Amniotic epithelial cell (primary cell): ENCODE measurements at places on chromosomes 2 and 18.

- no peak for DNase-seq
Measured at GRCh38 chr2:176285321-176285720, 16.1 kb downstream of the MTX2 start.

- DNase-seq, result peak; percentile 14
Measured at GRCh38 chr2:8009010-8009597, 672.8 kb upstream of the ID2 start.

DNA sequence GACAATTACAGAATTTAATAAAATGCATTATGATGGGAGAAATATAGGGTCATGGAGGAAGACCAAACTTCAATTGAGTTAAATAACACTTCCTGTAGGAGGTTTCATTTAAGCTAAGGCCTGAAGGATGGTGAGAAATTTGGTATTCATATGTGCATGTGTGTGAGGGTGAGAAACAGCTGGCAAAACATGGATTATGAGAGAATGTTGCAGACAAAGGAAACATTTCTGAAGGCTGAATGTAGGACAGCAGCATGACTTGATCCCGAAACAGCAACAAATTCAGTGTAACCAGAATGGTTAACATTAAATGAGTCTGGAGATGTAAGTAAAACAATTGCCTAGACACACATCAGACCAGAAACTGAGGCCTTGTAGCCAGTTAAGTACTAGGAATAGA is 630.8 kb downstream of the NR4A2 start:
- DNase-seq, result no peak

DNA sequence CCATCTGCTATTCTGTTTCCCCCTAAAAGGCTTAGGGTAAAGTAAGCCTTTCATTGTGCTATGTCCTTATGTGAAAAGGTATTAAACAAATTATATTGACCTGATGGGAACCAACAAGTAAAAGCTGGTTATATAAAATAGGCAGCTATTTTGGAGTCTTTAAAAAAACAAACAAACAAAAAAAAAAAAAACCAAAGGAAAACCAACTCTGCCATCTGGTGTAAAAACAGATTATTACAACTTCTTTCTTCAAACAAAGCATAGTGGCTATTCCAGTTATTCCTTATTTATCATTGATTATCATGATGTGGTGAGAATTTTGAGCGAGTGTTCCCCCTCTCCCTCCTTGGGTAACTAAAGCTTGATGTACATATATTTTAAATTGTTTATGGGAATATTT is 122.3 kb upstream of the FHL2 start:
- peak; percentile 17 for DNase-seq

- DNase-seq, result peak; percentile 3
Measured at GRCh38 chr2:170052151-170052550, 125.8 kb upstream of the MYO3B start.

DNA sequence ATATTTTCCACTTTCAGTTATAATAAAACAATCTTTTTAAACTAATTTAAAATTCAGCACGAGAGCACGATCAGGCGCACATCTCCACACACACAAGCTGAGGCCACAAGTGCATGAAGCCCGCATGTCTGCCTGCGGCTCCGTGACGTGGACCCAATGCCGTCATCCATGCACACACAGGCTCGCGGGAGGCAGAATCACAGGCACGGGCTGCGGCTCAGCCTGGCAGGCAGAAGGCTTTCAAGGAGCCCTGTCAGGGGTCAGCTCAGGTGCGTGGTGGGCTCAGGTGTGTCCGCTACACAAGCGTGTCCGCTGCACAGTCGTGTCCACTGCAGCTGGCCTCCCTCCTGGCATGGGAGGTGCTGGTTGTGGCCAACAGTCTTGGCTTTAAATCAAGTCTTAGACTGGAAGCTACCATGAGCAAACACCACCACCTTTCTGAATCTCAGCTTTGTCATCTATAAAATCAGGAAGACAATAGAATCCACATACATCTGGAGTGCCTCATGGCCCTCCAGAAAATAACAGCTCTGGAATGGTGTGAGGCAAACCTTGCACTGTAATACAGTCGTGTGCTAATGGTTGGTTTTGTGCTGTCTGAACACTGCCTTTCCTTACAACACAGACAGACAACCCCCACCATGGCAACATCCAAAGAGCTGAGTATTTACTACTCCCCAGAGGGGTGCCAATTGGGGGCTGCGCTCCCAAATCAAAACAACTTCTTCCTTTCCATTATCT is 210.1 kb downstream of the NDUFA10 start:
- no peak for DNase-seq

DNA sequence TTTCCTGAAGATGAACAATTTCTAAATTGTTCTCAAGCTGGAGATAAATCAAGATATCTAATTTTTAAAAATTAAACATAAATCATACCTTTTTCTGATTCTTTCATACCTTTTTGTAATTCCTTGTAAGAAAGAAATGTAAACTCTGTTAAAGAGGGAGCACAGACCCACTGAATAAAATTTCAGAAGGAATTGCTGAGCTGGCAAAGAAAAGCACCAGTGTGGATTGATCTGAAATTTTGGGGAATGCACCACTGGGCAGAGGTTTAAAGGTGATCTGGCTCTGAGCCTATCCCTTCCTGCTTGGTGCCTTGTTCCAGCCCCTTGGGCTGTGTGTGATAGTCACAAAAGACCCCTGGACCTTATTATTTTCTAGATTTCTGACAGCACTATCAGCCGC is 118.3 kb upstream of the THSD7B start:
- no peak for DNase-seq

DNA sequence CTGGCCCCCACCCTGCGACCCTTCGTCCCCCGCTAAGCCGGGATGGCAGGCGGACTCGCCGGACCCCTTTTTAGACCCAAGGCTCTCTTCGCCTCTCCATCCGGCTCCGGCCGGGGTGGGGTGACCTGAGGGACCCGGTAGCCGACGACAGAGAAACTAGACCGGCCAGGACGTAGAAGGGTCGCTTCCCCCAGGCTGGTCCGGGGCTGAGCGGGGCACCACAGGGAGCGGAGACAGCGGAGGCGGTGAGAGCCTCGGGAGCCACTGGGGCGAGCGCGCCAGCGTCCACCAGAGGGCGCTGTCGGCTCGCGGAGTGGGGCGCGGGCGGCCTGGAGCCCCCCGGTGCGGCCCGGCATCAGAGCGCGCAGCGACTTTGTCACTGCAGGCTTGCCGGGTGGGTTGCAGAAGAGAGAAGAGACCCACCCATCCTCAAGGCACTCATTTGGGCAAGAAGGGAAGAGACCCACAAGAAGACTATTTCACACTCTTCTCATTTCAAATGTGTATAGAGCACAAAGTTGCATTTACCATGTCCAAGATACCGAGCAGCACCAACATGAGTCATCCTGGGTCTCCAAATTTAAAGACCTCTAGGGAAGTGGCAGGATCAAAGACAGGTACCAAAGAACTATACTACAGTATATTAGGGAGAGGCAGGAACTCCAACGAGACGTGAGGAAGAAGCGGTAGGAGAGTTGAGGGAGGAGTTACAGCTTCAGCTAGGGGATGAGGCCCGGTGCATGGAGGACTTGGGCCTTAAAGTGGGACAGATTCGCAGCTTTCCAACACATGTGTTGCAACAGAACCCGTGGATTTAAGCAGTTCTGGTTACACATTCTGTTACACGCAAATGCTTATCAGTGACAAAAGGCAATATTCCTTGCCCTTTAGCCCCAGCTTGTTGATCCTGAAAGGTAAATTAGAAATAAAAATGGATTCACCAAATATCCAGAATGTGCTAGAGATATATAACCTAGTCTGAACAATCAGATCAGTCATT is 7.6 kb upstream of the PRKCE start:
- no peak for DNase-seq

- no peak for DNase-seq
Measured at GRCh38 chr2:121890041-121890440, 134.6 kb downstream of the TSN start.

DNA sequence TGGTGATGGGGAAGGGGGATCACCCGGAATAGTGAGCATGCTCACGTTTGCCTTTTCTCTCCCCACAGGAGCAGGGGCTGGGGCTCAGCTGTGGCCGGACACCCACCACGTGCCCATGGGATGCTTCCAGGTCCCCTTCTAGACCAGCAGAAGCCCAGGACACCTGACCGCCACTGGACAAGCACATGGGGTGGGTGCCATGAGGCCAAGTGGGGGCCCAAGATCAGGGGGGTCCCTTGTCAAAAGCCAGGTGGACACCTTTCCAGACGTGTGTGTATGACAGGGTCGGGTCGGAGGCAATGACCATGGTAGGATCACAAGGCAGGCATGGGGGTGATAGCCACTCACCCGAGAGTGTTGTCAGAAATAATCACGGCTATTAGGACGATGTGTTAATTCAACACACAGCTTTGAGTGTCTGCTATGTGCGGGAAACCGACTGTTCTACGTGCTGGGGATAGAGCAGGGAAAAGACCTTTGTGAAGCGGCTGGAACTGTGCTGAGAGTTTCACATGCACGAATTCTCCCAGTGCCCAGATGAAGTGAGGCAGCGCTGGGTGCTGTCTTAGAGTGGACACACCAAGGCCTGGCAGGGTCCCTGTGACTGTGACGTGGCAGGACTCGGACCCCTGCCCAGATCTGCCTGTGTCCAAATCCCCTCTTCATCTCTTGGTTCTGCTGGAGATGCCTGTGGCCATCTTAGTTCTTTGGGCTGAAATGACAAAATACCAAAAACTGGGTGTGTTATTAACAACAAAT is 244.7 kb downstream of the NDUFA10 start:
- DNase-seq, result no peak

DNA sequence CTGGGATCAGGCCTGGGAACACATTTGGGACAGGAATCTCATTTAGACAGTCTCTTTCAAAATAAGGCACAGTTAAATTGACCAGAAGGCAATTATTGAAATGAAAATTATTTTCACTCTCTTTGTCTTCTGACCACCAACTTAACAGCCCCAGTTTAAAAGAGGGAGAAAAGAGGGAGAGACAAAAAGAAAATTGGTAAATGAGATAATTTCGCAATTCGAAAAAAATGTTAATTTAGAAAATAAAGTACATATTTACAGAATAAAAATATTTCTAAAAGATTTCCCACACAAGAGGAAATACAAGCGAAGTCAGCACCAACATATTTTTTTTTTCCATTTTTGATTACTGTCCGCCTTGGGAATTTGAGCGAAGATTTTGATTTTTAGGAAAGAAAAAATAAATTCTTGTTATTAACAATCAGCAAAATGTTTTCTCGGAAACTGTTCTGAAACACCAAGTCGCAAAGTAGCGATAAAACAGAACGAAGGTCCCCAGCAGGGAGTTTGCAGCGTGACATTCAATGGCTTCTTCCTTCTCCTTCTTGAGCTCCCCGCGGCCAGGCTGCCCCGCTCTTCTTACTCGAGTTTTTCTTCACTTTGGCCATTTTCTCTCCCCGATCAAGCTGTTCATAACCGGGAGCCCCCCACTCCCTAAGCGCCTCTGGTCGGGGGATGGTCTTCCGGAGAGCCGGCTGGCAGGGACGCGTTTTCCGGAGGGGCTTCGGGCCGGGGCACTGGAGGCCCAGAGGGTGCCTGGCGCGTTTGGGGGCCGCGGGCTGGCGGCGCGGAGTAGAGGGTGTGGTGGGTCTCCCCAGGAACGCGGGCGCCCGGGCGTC is 5.0 kb downstream of the SP9 start:
- no peak for DNase-seq

GRCh38 chr2:64354857-64355680 is 98.9 kb upstream of the LGALSL start:
- DNase-seq, result peak; percentile 74

GRCh38 chr2:153667475-153667874 is 188.9 kb upstream of the RPRM start:
- no peak for DNase-seq

GRCh38 chr18:79872527-79873444 is 75.0 kb downstream of the KCNG2 start:
- peak; percentile 44 for DNase-seq

GRCh38 chr2:236302555-236302954 is 38.3 kb upstream of the ASB18 start:
- no peak for DNase-seq

GRCh38 chr18:37452682-37453385 is 112.8 kb downstream of the CELF4 start:
- DNase-seq, result peak; percentile 16

DNA sequence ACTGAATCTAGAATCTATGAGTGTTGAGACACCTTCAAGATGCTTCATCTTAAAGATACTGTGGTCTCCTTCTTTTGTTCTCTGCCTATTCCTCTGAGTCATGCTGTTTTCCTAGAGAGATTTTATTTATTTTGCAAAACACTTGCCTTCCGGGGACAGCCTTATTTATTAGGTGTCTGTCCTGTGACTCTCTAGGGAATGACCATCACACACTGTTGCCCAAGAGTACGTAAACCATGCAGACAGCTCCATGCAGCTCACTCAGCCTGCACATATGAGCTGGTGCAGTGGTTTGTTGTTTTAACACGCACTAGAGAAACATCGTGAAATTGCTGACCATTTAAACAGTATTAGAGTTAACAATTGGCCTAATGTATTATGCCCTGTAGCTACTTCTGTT is 12.4 kb upstream of the ADCYAP1 start:
- DNase-seq, result no peak

- no peak for DNase-seq
Measured at GRCh38 chr2:206160125-206160806, 571 bp downstream of the EEF1B2 start.

- no peak for DNase-seq
Measured at GRCh38 chr2:7508296-7508943, 591.2 kb downstream of the RNF144A start.

- DNase-seq, result peak; percentile 8
Measured at GRCh38 chr18:68937029-68937599, 139.2 kb downstream of the CCDC102B start.

GRCh38 chr2:107412981-107413380 is 413.7 kb upstream of the RGPD4 start:
- DNase-seq, result peak; percentile 14

- no peak for DNase-seq
Measured at GRCh38 chr18:5710235-5710634, 166.4 kb upstream of the EPB41L3 start.

DNA sequence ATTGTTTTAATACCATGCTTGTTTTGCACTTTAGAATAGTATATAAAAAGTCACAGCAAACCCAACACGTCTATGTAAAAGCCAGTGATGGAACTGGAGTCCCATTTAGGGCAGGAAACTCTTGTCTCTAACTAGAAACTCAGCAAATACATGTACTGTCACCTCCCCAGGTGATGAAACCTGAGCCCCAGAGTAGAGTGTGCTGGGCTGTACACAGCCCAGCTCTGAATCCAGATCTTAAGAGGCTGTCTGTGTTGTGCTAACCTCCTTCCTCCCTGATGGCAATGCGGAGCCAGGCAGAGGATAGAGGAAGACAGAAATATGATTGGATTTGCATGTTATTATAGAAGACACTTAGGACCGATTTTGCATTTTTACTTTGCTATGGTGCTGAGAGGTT is 317.5 kb upstream of the TRIB2 start:
- no peak for DNase-seq

- DNase-seq, result no peak
Measured at GRCh38 chr2:175151791-175152190, 16.2 kb downstream of the ATF2 start.

GRCh38 chr2:218755198-218755566 is 26.8 kb upstream of the CYP27A1 start:
- DNase-seq, result no peak

GRCh38 chr18:52045946-52046675 is 293.9 kb upstream of the DCC start:
- DNase-seq, result no peak
